ENCODE measurements at places on chromosomes 13 and 19.

- DNase-seq: no peak
Measured at GRCh38 chr13:111259058-111259457, 61.4 kb upstream of the TEX29 start.

GRCh38 chr19:10762656-10763055 lies 44.8 kb downstream of the DNM2 start:
- DNase-seq: no peak

GRCh38 chr13:51213173-51213728 lies 8.9 kb upstream of the FAM124A start:
- no peak for DNase-seq

GRCh38 chr13:28707629-28708427 lies 10.9 kb downstream of the SLC46A3 start:
- DNase-seq: peak; percentile 60

DNA sequence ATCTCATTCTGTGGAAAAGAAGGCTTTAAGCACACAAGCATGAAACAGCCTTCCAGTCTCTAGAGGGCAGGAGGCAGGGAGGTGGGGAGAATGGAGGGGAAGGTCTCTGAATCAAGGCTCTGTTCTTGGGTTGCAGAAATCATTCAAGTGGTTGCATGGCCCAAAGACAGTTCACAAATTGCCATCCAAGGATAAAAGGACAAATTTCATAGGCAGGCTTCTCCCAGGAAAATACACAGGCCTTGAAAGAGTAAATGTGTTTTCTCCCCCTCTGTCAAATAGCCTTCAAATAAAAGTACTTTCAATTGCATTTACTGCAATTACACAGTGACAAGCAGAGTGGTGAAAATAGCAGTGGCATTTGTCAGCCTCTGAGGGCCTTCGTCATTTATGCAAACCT lies 450.8 kb downstream of the DCT start:
- DNase-seq: no peak

- DNase-seq: no peak
Measured at GRCh38 chr19:47413941-47414340, 5.4 kb downstream of the MEIS3 start.

- DNase-seq: no peak
Measured at GRCh38 chr13:27024074-27024461, 147.5 kb downstream of the USP12 start.

- no peak for DNase-seq
Measured at GRCh38 chr19:16067205-16067938, 8.9 kb upstream of the TPM4 start.

GRCh38 chr13:106331116-106331515 lies 204.3 kb downstream of the EFNB2 start:
- no peak for DNase-seq

DNA sequence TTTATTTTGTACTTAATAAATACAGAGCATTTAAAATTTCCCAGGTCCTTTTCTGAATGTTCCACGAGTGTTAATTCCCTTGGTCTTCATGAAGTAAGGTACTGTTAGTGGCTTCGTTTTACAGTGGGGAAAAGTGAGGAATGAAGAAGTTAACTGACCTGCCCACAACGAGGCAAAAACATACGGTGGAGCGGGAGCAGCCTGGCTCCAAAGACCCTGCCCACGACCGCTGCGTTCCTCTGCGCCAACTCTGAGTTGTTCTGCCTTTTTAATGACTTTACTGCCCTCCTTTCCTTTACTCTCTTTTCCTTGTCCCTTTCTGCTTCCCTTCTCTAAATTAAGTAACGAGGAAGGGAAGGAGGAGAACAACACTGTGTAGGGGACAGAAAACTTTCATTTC lies 392.9 kb downstream of the PCDH9 start:
- DNase-seq: no peak

GRCh38 chr19:14023404-14024235 lies 4.3 kb upstream of the RLN3 start:
- DNase-seq: peak; percentile 37

GRCh38 chr13:53241891-53242348 lies 213.3 kb downstream of the OLFM4 start:
- DNase-seq: no peak

GRCh38 chr19:6522712-6523111 lies 8.1 kb upstream of the TNFSF9 start:
- no peak for DNase-seq

GRCh38 chr13:108315273-108315672 lies 45.8 kb downstream of the TNFSF13B start:
- DNase-seq: no peak

- no peak for DNase-seq
Measured at GRCh38 chr13:27496006-27496405, 45.6 kb upstream of the MTIF3 start.

- DNase-seq: no peak
Measured at GRCh38 chr13:43874504-43875092, 4.9 kb downstream of the CCDC122 start.

DNA sequence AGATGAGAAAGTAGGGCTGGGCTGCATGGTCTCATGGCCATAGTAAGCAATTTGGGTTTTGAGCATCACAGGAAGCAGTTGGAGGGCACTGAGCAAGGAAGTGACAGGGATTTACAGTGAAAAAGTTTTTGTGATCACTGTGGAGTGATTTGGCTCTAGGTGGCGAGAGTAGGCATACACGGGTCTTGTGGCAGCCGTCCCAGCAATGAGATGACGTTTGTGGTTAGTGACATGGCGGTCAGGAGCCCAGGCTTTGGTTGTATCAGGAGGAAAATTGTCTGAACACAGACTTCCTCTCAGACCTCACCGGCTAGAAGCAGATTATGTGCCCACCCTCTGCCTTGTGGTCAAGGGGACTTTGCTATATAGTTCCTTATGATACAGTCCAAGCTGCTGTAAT lies 3.3 kb downstream of the ZNF444 start:
- DNase-seq: no peak

DNA sequence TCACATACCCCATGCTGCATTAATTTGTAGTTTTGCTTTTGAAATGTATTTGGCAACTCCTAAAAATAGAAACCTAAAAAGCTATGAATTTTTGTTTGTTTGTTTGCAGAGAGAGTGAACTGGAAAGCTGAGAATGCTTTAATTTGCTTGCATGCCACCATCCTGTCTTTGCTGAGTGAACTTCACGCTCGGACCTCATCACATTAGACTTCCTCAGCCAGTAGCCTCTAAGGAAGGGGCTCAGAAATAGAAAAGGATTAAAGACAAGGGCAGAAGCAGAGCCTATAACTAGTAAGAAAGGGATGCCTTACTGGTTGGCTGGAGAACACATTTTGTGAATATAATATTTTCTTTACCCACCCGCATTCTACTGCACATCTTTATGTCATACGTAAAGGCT lies 275.1 kb downstream of the DCLK1 start:
- no peak for DNase-seq

- DNase-seq: no peak
Measured at GRCh38 chr13:93147946-93148345, 78.7 kb upstream of the GPC6 start.

DNA sequence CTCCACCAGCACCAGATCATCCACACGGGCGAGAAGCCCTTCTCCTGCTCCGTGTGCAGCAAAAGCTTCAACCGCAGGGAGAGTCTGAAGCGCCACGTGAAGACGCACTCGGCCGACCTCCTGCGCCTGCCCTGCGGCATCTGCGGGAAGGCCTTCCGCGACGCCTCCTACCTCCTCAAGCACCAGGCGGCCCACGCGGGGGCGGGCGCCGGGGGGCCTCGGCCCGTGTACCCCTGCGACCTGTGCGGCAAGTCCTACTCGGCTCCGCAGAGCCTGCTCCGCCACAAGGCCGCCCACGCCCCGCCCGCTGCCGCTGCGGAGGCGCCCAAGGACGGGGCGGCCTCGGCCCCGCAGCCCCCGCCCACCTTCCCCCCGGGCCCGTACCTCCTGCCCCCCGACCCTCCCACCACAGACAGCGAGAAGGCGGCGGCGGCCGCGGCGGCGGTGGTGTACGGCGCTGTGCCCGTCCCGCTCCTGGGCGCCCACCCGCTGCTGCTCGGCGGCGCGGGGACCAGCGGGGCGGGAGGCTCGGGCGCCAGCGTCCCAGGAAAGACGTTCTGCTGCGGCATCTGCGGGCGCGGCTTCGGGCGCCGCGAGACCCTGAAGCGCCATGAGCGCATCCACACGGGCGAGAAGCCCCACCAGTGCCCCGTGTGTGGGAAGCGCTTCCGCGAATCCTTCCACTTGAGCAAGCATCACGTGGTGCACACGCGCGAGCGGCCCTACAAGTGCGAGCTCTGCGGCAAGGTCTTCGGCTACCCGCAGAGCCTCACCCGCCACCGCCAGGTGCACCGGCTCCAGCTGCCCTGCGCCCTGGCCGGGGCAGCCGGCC lies 9.4 kb downstream of the ZNF784 start:
- no peak for DNase-seq

GRCh38 chr13:36912973-36913372 lies 7.1 kb downstream of the SMAD9 start:
- DNase-seq: no peak
